CD4-positive, alpha-beta T cell treated with Interleukin-2 at 100 ng/mL for 4 hours (primary cell): ENCODE measurements at places on chromosomes 6 and 20.

- no peak for DNase-seq
Observed at GRCh38 chr6:140441256-140441655, 1066.8 kb upstream of the CITED2 start.

DNA sequence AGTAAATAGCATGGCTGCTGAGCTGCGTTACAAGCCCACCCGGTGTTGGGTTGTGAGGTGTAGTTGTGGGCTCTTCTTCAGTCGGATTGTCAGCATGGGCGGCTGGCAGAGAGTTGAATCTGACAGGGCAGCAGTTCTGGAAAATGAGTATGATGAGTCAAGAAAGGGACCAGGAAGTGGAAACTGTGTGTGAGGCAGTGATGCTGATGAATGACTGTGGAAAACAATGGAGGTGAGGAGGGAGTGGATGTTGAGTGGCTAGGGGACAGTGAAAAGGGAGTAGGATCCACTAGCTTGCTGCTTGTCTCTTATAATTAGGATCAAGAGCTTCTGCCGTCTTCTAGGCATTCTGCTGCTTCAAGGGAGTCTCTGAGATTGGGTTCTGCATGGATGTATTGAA, 154.3 kb downstream of the ESR1 start:
- no peak for DNase-seq

GRCh38 chr20:57664476-57664875, 44.2 kb upstream of the ZBP1 start:
- DNase-seq = no peak

GRCh38 chr6:165453395-165453794, 144.0 kb upstream of the C6orf118 start:
- DNase-seq = no peak

GRCh38 chr6:20706238-20706938, 172.1 kb downstream of the CDKAL1 start:
- DNase-seq = no peak

DNA sequence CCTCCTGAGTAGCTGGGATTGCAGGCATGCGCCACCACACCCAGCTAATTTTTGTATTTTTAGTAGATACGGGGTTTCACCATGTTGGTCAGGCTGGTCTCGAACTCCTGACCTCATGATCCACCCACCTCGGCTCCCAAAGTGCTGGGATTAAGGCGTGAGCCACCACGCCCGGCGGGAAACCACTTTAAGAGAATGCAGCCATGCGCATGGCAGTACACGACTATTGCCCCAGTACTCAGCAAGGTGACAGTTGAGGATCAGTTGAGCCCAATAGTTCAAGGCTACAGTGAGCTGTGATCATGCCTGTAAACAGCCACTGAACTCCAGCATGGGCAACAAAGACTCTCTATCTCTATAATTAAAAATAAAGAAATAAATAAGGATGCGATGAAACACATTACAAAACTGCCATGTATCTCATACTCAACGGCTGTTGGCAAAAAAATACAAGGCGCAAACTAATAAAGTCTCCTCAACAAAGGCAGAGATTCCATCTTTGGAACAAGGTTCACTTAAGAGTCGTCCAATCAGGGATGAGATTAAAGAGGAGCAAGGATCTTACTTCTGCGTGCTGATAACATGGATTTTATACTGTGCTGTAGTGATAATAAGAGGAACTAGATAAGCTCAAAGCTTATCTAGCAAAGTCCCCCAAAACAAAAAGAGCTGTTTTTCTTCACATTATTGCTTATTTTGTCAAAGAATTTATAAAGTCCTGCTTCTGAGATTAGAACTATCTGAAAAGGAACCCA, 51.1 kb downstream of the STAU1 start:
- no peak for DNase-seq

DNA sequence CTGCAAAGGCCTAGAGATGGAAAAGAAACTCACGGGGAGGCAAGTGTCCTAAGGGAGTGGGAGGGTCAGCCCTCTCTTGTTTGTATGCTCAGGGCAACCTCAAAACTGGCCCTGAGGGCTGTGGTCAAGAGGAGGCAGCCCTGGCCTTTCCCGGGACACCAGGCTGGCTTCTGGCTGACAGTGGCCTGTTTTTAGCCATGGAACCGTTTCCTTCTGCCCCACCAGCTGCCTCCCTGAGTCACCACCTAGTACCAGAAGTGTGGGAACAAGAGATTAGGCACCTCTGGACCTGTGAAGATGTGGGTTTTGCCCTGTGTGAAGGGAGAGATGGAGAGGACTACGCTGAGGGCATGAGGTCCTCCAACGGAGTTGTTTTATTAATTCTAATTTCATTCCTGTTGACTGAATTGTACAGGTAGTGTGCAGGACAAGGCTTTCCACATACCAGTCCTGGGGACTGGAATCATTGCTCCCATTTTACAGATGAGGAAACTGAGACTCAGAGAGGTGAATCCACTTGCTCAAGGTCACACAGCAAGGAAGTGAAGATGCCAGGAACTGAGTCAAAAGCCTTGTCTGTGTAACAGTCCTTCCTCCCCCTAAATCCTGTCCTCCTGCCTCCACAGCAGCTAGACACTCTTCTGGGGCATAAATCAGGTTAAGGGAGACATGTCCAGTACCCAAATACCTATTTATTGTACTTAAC, 5.5 kb downstream of the FOXS1 start:
- DNase-seq = no peak

- DNase-seq = no peak
Observed at GRCh38 chr6:2655844-2656433, 94.8 kb downstream of the MYLK4 start.

DNA sequence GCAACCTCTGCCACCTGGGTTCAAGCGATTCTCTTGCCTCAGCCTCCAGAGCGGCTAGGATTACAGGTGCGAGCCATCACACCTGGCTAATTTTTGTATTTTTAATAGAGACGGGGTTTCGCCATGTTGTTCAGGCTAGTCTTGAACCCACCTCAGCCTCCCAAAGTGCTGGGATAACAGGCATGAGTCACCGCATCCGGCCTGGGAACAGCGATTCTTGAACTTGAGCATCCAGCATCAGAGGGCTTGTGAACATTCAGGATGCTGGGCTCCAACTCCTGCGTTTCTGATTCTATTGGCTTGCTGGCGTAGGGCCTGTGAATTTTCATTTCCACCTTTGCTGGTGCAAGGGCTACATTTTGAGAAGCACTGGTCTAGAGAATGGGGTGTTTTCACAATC, 24.5 kb upstream of the PIM1 start:
- DNase-seq = no peak

DNA sequence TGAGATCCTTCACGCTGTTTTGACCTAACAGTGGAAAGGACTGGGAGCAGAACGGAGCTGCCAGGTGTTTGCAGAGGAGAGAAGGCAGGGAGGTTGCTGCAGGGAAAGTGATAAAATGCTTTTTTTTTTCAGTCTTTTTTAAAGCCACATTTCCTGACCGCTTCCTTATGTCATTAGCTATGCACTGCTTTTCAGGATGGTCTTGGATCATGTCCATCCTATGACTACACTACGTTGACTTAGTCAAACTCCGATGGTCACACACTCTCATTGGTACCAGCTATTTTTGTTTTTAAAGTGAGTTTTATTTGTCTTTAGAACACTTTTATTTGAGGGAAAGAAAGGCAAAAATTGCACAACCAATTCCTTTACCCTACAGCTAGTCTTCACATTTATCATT, 89.2 kb upstream of the EXOC2 start:
- no peak for DNase-seq

DNA sequence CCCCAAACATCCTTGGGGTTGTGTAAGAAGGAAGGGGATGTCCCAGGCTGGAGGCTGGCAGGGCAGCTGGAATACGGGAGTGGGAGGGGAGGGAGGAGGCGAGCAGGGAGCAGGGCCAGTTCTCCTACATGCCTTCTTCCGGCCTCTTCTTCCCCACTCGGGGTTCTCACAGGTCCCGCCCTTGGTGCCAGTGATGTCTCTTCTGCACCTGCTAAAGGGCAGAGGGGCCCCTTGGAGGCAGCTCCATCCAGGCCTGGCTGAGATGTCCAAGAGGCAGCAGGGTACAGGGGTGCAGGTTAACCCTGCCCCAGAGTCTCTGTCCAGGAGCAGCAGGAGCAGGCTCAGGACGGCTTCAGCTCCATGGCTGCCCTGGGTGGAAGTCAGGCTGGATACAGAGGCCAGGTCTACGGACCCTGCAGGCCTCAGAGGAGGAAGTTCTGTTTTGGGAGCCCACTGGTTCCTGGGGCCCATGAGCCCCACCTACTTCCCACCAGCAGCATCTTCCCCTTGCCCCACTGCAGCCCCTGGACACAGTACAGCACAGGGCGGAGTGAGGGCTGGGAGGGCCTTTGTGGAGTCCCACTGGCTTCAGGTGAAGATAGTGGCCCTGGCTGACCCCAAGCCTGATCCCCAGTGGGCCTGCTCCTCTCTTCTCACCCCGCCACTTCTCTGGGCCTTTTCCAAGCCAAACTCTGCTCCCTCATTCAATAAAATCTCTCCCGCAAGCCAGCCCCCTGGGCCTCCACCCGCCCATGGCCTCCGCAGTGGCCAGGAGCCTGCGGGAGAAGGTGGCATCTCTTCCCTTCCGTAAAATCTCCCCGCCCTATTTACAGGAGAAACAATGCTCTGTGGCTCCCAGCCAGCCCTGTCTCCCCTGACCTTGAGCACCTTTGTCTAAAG, 60.4 kb downstream of the YTHDF1 start:
- DNase-seq = no peak

- no peak for DNase-seq
Observed at GRCh38 chr20:7383216-7383615, 557.0 kb downstream of the HAO1 start.

- DNase-seq = no peak
Observed at GRCh38 chr6:138410972-138411880, 7.2 kb downstream of the HEBP2 start.

DNA sequence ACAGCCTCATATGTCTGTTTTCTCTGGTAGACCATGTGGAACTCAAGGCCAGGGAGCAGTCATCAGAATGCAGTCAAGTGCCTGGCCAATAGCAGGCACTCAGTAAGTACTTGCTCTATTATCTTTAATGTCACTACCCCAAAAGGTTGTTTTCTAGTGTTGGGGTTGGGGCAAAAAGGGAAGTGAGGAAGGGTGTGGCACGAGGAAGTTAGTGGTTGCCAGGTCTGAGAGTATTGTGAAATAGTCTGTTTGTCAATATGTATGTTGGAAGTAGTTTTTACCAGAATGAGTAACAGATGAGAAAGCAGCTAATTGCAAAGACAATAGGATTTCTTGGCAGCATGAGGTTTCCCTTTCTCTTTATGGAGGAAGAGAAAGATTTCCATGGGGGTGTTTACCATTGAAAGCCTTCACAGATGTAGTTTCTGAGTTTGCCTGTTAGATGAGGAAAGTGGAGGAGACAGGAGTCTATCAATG, 59.5 kb upstream of the ARMH2 start:
- peak; percentile 86 for DNase-seq

- no peak for DNase-seq
Observed at GRCh38 chr6:34213772-34214171, 22.9 kb upstream of the HMGA1 start.

- DNase-seq = no peak
Observed at GRCh38 chr6:117602899-117603588, 733 bp upstream of the GOPC start.
